ENCODE measurements at places on chromosomes 6 and 20.

DNA sequence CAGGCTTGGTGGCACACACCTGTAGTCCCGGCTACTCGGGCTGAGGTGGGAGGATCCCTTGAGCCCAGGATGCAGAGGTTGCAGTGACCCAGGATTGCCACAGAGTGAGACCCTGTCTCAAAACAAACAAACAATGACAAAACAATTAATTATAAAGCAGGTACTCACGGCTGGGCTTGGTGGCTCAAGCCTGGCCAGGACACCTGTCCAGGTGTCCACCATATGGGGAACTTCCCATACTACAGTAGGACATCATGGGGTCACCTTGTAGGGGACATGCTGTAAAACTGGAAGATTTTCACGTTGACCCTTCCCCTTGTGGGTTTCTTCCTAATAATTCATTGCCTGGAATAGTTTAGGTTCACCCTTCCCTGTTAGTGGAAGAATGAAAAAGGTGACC, 30.7 kb upstream of the RPL7L1 start:
- DNase-seq, result no peak

DNA sequence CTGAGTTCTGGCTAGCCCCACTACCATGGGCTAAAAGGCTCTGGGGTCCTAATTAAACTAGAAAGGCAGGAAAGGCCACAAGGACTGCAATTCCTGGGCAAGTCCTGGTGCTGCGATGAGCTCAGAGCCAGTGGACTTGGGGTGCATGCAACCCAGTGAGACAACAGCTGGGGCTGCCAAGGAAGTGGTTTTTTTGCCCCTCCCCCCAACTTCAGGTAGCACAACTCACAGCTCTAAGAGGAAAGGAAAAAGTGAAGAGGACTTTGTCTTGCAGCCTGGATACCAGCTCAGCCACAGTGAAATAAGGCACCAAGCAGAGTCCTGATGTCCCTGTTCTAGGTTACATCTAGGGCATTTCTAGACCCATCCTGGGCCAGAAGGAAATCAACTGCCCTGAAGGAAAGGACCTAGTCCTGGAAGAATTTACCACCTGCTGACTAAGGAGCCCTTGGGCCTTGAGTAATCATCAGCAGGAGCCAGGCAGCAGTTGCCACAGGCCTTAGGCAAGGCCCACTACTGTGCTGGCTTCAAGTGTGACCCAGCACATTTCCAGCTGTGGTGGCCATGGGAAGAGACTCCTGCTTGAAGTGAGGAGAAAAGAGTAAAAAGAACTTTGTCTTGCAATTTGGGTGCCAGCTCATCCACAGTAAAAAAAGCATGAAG, 358.4 kb downstream of the BTBD3 start:
- no peak for DNase-seq

DNA sequence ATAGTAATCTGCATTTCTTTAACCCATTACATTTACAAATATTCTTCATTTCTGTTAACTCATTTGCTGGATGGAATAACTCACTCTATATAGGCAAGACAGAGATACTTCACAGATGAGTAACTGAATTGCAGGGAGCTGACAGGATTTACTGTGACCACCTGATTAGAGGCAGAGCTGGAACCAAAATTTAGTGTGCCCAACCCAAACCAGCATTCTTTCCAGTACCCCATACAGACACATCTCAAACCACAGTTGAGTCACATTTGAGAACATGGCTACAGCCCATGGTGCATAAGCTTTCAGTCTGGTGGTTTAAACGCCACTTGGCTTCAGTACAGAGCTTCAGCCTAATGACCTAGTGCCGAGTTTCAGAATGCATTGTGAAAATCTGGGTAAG, 138.4 kb upstream of the TENT5A start:
- no peak for DNase-seq

DNA sequence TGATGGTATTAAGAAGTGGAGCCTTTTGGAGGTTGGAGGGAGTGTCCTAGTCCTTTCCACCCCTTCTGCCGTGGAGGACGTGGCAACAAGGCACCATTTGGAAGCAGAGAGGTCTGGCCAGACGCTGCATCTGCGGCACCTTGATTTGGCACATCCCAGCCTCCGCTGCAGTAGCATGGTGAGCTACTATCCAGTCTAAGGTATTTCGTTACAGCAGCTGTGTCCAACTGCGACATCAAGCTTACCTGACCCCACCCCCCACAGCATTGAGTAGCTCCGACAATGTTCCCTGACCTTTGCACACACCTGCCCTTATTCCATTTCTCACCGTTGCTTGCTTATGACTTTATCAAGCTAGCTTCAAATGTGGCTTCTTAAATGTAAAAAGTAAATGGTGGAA, 29.8 kb upstream of the SYNJ2 start:
- no peak for DNase-seq

DNA sequence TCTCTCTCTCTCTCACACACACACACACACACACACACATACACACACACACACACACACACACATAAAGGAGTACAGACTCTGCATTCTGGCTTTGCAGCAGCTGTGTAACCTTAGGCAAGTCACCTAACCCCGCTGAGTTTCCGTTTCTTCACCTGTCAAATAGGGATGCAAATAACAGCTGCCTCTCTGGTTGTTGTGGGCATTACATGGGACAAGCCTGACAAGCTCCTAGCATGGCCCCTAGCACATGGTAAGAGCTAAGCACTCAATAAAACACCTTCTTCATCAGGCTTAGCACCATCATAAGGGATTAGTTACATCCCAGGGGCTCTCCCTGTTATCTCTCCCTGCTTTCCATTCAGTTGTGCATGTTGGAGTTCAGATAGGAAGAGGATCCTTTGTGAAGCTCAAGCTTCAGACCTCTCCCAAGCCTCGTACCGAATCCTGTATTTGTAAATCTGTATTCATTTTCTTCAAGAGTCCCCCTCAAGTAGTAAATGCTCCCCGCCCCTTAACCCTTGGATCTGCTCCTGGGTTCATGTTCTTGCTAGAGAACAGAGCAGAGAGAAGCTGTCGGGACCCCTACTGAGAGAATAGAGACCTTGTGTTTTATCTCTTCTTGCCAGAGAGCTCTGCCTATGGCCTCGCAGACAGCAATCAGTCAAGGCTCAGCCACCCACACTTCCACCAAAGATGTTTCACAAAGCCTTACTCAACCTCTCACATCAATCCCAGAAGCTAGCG, 2.2 kb downstream of the SLC13A3 start:
- DNase-seq, result peak; percentile 6

DNA sequence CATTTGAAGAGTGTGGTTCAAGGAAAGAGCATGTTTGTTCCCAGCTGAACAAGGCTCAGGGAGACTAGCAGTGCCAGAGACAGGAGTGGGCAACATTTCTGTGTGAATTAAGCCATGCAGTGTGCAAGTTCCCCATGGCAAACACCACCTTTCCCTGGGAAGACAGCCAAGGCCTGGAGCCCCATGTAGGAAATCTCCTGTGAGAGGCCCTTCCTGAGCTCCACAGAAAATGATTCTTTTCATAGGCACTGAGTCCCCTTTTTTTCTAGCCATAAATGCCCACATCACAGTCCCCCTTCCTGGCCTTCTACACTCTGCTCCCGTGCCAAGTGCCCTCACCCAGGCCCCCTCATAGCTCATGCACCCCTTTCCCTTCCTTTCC, 11.8 kb upstream of the TRAM2 start:
- DNase-seq, result no peak

Measured in hippocampal formation (tissue), 2 donors.